Right lobe of liver (tissue), 6 donors: ENCODE measurements at places on chromosomes 5 and 9. TPM values are rescaled to one million over a fixed set of nuclear protein-coding genes. Genes with fewer than 3 reads are reported as not detected.

GRCh38 chr9:135088348-135088978 is 995 bp downstream of the OLFM1 start:
- peaks cover 22% of the 10 kb centered on the region for H3K27me3 ChIP-seq
- no peak overlapping the region for H3K27ac ChIP-seq
- DNase-seq: no peak
- peak overlapping the region; percentile 33 for H3K4me3 ChIP-seq
- H3K36me3 ChIP-seq: no peaks in the 10 kb centered on the region

- no peaks in the 10 kb centered on the region for H3K27me3 ChIP-seq
- H3K36me3 ChIP-seq: no peaks in the 10 kb centered on the region
- no peak overlapping the region for H3K27ac ChIP-seq
- H3K4me1 ChIP-seq: no peaks in the 10 kb centered on the region
- H3K4me3 ChIP-seq: no peak overlapping the region
Observed at GRCh38 chr5:173464813-173465212, 136.6 kb upstream of the STC2 start.

GRCh38 chr9:31588756-31589155 is 795.7 kb upstream of the ACO1 start:
- no peak overlapping the region for H3K4me3 ChIP-seq
- H3K27ac ChIP-seq: no peak overlapping the region
- no peaks in the 10 kb centered on the region for H3K27me3 ChIP-seq
- no peaks in the 10 kb centered on the region for H3K36me3 ChIP-seq
- DNase-seq: no peak

DNA sequence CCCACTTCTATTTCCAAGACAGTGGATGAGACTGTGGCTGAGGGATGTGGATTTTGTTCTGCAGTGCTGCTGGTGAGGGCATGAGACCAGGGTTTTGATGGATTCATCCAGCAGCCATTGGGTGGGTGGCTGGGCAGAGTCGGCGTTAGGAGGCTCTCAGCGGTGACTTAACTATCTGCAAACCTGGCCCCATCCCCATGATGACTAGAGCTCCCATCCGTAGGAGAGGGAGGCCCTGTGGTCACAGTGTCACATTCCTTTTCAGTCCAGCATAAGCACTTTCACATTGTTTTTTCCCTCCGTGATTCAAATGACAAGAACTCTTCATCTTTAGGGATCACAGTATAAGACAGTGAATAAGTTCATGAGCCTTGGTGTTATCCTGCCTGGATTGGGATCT is 60.4 kb upstream of the SPRY4 start:
- H3K27me3 ChIP-seq: no peaks in the 10 kb centered on the region
- no peaks in the 10 kb centered on the region for H3K4me1 ChIP-seq
- H3K4me3 ChIP-seq: no peak overlapping the region
- H3K27ac ChIP-seq: no peak overlapping the region

DNA sequence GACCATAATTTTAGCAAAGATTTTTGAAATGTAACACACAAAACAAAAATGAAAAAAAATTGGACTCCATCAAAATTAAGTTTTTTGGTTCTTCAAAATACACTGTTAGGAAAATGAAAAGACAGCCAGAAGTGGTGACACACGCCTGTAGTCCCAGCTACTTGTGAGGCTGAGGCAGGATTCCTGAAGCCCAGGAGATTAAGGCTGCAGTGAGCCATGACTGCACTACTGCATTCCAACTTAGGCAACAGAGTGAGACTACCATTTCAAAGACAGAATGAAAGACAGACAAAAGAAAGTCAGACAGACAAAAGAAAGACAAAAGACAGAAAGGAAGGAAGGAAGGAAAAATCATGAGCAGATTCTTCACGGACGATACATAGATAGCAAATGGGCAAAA is 7.5 kb downstream of the DIAPH1 start:
- H3K27me3 ChIP-seq: no peaks in the 10 kb centered on the region
- no peaks in the 10 kb centered on the region for H3K36me3 ChIP-seq
- H3K4me3 ChIP-seq: no peak overlapping the region
- H3K27ac ChIP-seq: no peak overlapping the region

GRCh38 chr5:142600092-142600491 is 85.8 kb downstream of the FGF1 start:
- no peak for DNase-seq
- H3K4me1 ChIP-seq: no peaks in the 10 kb centered on the region
- no peaks in the 10 kb centered on the region for H3K27me3 ChIP-seq
- no peak overlapping the region for H3K27ac ChIP-seq

GRCh38 chr9:74771262-74771585 is 116.5 kb downstream of the TRPM6 start:
- no peak for DNase-seq
- no peaks in the 10 kb centered on the region for H3K36me3 ChIP-seq
- no peak overlapping the region for H3K4me3 ChIP-seq
- H3K27ac ChIP-seq: no peak overlapping the region
- H3K27me3 ChIP-seq: no peaks in the 10 kb centered on the region

- H3K36me3 ChIP-seq: no peaks in the 10 kb centered on the region
- H3K4me3 ChIP-seq: no peak overlapping the region
- H3K27me3 ChIP-seq: no peaks in the 10 kb centered on the region
- H3K4me1 ChIP-seq: no peaks in the 10 kb centered on the region
- no peak overlapping the region for H3K27ac ChIP-seq
Observed at GRCh38 chr9:79028101-79028500, 543.7 kb upstream of the TLE4 start.

DNA sequence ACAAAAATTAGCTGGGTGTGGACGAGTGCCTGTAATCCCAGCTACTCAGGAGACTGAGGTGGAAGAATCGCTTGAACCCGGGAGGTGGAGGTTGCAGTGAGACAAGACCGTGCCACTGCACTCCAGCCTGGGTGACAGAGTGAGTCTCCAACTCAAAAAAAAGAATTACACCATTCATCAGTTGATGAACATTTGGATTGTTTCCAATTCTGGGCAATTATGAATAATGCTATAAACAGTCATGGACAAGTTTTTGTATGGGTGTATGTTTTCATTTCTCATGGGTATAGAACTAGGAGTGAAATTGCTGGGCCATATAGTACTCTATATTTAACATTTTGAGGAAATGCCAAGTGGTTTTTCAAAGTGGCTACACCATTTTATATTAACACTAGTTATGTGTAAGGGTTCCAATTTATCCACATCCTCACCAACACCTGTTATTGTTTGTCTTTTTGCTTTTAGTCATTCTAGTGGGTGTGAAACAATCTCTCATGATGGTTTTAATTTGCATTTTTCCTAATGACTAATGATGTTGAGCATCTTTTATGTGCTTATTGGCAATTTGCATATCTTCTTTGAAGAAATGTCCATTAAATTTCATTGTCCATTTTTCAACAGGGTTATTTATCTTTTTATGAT is 9.0 kb upstream of the CCDC125 start:
- no peak overlapping the region for H3K27ac ChIP-seq
- H3K4me1 ChIP-seq: no peaks in the 10 kb centered on the region
- no peak for DNase-seq
- no peaks in the 10 kb centered on the region for H3K27me3 ChIP-seq
- no peaks in the 10 kb centered on the region for H3K36me3 ChIP-seq
- H3K4me3 ChIP-seq: no peak overlapping the region

DNA sequence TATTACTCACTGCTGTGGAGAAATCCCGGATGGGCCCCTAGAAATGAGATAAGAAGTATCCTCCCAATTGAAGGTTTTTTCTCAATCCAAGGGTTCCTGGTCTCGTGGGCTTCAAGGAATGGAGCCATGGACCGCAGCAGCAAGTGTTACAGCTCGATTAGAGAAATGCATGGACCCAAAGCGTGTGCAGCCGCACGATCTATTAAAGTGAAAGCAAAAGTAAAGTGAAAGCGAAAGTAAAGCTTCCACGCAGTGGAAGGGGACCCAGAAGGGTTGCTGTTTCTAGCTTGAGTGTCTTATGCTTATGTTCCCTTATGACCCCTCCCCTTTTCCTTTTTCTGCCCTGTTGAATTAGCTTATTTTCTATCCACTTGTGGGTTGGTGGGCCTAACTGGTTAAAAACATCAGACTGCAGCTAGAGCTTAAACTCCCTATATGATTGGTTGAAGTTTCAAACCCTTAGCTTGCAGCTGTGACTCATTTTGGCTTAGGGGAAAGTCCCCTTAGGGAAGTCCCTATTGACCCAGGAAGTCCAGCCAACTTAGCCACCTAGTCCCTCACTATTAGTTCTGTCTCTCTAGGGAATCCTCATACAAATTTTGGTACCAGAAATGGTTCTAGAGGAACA is 1111.8 kb downstream of the TAF11L14 start:
- H3K4me3 ChIP-seq: peak overlapping the region; percentile 62
- H3K27me3 ChIP-seq: no peaks in the 10 kb centered on the region
- no peaks in the 10 kb centered on the region for H3K4me1 ChIP-seq
- no peaks in the 10 kb centered on the region for H3K36me3 ChIP-seq
- H3K27ac ChIP-seq: peak overlapping the region; percentile 71

DNA sequence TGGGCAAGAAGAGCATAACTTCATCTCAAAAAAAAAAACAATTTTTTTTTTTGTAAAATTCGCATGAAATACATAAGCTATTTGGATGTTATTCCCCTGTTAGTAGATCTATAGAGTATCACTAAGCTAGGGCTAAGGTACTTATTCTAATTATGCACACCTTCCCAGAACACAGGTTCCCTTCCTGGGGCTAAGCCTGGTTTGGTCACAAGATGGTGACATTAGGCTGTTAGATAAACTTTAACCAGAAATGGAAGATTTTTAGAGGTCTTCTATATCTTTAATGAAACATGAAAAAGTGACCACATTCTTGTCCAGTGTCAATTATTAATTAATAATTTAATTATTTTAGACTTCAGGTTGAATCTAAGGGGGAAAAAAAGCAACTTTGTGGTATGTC is 433.5 kb downstream of the CDH18 start:
- no peaks in the 10 kb centered on the region for H3K4me1 ChIP-seq
- no peak overlapping the region for H3K4me3 ChIP-seq
- no peak for DNase-seq
- no peak overlapping the region for H3K27ac ChIP-seq
- no peaks in the 10 kb centered on the region for H3K27me3 ChIP-seq

DNA sequence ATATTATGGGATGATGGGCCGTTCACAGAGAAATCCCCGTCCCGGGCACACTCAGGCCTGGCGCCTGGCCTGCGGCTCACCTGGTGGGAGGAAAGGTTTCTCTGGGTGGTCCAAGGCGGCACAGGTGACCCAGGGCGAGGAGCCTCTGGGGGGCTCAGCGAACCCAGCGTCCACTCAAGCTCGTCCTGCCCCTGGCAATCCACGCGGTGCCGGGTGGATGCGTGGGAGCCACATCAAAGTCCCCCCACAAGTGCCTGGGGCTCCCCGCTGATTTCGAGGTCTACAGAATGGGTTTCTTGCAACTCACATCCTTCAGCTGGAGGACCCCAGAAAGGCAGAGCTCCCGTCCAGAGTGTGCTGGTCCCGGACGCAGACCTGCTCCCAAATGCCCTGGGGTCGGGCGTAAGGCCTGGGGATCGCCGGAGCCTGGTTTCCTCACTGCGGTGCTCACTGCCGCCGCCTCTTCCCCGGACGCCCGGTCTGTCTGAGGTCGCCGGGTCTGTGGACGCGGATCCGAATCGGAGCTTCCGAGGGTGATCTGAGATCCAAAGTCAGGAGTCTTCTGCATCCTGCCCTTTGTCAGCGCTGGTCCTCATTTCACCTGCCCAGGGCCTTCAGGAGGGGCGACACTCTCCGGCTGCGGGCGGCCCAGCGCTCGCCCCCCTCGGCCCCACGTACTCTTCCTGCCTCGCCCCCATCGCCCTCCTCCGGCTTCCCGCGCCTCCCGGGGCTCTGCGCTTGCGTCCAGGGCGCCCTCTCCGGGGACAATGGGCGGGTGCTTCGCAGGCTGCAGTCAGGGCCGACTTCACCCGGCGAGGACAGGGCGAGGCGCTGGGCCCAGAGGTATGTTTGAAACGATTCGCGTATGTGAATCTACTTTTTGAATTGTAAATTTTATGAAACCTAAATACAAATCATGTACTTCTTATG is 20.0 kb upstream of the RUFY1 start:
- no peaks in the 10 kb centered on the region for H3K36me3 ChIP-seq
- H3K4me3 ChIP-seq: peak overlapping the region; percentile 51
- peak overlapping the region; percentile 17 for H3K27ac ChIP-seq
- DNase-seq: peak; percentile 80
- no peaks in the 10 kb centered on the region for H3K4me1 ChIP-seq
- H3K27me3 ChIP-seq: no peaks in the 10 kb centered on the region

- H3K4me1 ChIP-seq: no peaks in the 10 kb centered on the region
- no peaks in the 10 kb centered on the region for H3K27me3 ChIP-seq
- no peaks in the 10 kb centered on the region for H3K36me3 ChIP-seq
- no peak for DNase-seq
- no peak overlapping the region for H3K27ac ChIP-seq
Observed at GRCh38 chr5:103031607-103032006, 88.3 kb downstream of the GIN1 start.

- H3K27ac ChIP-seq: no peak overlapping the region
- no peaks in the 10 kb centered on the region for H3K27me3 ChIP-seq
- H3K4me1 ChIP-seq: no peaks in the 10 kb centered on the region
- DNase-seq: no peak
Observed at GRCh38 chr5:113038136-113038535, 61.5 kb downstream of the DCP2 start.

DNA sequence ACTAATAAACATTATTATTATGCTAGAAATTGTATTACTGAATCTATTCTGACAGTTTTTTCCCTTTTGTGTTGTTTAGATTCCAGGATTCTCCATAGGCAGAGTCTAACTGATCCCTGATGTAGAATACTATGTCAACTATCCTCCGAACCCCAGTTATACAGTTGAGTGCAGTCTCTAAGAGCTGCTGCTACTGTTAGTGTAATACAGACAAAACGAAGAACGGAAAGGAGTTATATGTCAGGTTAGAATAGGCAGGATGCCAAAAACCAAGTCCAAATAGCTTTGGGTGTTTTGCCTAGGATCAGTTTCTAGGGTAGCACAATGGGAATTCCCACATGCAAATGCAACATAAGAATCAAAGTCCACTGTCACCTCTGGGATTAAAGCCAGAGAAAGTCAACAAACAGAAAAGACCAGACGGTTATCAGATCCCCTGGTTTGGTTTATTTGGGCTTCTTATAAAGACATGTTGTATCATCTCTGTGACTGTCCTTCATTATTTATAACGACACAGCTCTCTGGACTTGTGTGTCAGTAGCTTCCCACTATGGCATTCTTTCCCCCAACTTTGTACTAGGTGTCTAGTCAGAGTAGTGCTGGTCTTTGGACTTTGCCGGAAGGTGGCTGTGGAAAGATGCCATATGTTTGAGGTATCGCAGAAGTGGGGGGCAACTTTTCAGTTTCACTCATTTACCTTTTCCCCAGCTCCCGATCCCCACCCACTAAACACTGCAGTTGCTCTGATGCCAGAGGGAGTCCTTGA is 14.9 kb upstream of the TMEM38B start:
- DNase-seq: no peak
- H3K27ac ChIP-seq: peak overlapping the region; percentile 41
- no peaks in the 10 kb centered on the region for H3K36me3 ChIP-seq

GRCh38 chr5:10502578-10502977 is 60.9 kb downstream of the ROPN1L start:
- H3K27me3 ChIP-seq: no peaks in the 10 kb centered on the region
- no peaks in the 10 kb centered on the region for H3K36me3 ChIP-seq
- DNase-seq: no peak
- H3K4me1 ChIP-seq: no peaks in the 10 kb centered on the region

Gene PPP3R2
- not detected for total RNA-seq

Gene PCDHAC2
- 2.2 TPM for total RNA-seq

Gene TICAM2
- total RNA-seq: 2.2 TPM

Gene HTR1A
- not detected for total RNA-seq

Gene MCTP1
- total RNA-seq: 1.2 TPM
